ENCODE measurements at places on chromosomes 1 and 21.

DNA sequence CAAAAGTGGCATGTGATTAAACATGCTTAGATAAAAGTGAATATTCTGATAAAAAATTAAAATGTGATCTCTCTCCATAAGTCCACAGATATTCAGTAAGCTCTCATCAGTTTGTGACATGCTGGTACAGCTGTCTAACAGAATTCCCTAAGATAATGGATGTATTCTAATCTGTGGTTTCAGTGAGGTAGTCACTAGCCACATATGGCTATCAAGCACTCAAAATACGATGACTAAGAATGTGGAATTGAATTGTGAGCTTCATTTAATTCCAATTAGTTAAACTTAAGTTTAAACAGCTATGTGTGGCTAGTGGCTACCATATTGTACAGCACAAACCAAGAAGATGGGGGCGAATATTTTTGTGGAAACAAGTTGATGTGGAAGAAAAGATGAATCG is 4.1 kb upstream of the REG4 start:
- DNase-seq: no peak

- no peak for DNase-seq
Measured at GRCh38 chr1:201260236-201260590, 23.1 kb upstream of the PKP1 start.

GRCh38 chr1:39917825-39918224 is 16.1 kb upstream of the MYCL start:
- DNase-seq: no peak

- DNase-seq: no peak
Measured at GRCh38 chr1:205450448-205450847, 5.4 kb downstream of the BLACAT1 start.

GRCh38 chr21:38567335-38567969 is 69.2 kb upstream of the ERG start:
- DNase-seq: no peak
